ENCODE measurements at places on chromosomes 11 and 22.

DNA sequence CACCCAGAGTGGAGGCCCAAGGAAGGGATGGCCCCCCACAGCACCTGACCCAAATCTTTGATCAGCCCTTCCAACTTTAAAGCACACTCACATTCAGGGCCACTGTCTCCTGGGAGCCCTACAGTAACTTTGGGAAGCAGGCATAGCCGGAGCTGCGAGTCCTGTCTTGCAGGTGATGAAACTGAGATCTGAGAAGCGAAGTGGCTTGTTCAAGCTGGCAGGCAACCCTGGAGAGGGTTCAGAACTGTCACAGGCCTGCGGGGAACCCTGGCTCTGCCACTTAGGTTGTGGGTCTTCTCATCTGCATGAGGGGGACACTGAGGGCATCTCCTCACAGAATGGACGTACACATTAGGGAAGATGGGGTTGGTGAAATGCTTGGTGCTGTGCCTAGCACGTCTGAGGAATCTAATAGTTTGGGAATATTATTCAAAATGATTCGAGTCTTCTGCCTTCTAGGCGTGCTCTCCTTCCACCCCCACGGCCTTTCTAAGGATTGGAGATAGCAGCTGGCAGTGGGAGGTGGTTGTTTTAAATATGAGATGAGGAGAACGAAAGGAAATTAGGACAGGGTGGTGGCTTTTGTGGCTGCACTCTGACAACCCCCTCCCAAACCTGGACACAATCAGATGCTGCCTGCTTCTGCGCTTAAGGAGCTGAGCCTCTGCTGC is 18.8 kb upstream of the SUN2 start:
- DNase-seq: no peak

DNA sequence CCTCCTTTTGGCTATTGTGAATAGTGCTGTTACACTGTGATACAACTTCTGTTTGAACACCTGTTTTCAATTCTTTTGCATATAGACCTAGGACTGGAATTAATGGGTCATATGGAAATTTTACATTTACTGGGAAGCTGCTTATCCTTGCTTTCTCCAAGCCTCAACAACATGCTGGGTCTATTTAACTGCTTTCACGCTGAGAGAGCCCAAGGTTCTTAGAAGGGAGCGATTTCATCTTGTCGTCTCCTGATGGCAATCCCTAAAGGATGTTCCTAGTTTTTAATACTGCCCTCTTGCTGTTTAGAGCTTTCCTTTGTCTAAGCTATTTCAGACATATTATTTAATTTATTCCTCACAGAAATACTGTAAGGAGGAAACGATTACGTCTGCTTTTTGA is 15.5 kb downstream of the IRAG1 start:
- DNase-seq: no peak

GRCh38 chr11:112465433-112466024 is 204.9 kb upstream of the PLET1 start:
- no peak for DNase-seq

DNA sequence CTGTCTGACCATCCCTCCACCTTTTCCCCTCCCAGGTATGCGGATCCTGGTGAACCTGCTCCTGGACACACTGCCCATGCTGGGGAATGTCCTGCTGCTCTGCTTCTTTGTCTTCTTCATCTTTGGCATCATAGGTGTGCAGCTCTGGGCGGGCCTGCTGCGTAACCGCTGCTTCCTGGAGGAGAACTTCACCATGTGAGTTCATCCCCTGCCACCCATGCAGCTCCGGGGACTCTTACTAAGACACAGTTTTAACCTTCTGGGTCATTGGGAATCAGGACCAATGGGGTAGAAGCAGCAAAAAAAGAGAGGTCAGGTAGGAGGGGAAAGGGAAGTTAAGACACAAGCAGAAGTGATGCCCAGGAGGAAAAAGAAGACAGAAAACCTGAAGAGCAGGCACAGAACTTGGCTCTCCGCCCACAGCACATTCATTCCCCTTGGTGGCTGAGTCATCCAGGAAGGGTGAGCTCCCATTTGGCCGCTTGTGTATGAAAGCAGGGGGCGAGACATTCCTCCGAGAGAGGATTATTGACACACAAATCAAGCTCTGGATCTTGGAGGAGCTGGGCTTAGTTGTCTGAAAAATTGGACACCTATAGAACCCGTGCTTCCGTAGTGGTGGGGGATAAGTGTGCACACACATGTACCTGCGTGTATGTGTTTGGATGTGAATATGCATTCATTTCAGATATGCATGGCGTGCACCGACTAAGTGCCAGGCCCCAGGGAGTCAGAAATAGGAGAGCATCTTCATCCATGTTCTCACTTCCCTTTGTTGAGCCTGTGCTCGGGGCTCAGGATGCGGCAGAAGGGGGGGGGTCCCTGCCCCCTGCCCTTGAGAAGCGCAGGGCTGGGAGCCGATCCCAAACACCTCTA is 64.2 kb downstream of the CACNA1I start:
- no peak for DNase-seq

DNA sequence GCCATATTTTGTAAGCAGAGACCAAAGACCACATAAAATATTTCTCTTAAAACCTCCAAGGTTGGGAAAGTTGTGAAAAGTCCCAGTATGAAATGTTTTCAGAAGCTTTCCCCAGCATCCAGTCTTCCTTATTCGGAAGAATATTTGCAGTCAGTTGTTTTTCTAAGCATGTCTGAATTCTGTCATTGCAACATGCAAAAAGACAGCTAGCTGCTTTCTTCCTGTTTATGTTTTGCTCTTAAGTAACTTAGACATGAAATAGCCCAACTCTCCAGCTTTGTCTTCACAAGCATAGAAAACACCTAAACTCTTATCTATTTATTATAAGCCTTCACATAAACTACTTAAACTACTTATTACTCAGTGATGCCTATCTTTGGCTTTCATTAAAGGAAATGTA is 57.9 kb upstream of the MMP13 start:
- no peak for DNase-seq

GRCh38 chr22:22086501-22087158 is 104.0 kb upstream of the TOP3B start:
- DNase-seq: no peak

GRCh38 chr11:17148536-17148935 is 59.2 kb downstream of the PIK3C2A start:
- no peak for DNase-seq

- peak; percentile 60 for DNase-seq
Measured at GRCh38 chr22:30861688-30862552, 106.7 kb downstream of the MORC2 start.

GRCh38 chr22:46674367-46674781 is 54.2 kb downstream of the GRAMD4 start:
- DNase-seq: no peak

- no peak for DNase-seq
Measured at GRCh38 chr22:49803134-49803533, 24.5 kb downstream of the BRD1 start.

DNA sequence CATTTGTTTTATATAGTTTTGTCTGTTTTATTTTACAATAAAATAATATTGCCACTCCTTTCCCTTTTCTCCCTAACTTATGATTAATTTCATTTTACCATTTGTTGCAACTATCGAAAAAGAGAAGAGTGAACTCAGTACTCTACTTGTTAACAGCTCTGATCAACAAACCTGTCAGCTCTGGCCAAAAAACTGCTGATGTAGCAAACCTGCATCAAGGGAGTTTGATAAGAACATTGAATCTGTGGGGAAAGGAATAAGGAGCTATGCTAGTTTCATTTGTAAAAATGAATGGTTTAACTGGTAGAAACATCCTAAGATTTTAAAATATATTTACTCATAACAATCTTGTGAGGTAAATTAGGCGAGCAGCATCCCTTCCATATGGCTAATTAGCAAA is 42.9 kb downstream of the EIF4ENIF1 start:
- DNase-seq: no peak

DNA sequence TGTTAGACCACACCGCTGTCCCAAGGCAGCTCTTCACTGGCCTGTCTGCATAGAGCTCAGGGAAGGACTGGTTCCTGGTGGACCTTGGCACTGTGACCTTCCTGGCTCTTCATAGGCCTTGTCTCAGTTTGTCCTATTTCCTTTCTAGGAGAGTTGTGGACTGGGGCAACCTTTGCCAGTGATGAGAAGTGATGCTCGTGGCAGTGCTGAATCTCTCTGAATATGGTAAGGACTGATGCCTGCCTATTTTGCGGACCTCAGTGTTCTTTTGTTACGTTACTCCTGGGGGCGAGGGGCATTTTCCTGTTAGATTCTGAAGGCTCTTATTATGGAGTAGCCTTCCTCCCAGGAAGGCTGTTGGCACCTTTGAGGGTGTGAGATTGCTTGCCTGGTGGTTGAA is 24.2 kb downstream of the CABIN1 start:
- peak; percentile 22 for DNase-seq

DNA sequence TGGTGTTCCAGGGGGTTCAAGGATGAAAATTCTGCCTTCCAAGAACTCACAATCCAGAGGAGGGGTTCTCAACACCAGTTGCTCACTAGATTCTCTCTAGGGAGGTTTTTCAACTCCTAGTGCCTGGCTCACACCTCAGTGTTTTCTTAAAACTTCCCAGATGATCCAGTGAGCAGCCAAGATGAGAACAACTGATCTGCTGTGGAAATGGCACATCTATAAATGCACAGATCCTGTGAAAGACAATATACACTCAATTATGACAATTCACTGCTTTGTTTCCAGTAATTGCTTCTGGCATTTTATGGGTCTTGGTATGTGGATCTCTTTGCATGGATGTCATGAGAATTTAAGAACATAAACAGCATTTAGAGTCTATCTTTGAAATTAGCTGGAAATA is 45.2 kb upstream of the PRSS23 start:
- DNase-seq: no peak

DNA sequence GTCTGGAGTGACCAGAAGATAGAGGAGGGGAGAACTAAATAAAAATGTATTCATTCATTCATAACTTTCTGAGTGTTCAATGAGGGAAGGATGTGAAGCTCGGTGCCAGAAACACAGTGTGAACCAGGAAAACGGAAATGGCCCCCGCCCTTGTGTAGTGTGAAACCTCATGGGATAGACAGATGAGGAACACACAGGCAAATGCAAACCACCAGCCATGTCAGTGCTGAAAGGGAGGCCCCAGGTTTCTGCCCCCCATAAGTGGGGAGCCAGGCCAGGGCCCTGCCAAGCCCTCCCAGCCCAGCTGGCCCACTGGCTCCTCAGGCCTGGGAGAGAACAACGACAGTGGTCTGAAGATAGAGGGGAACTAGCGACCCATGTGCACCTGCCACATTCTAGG is 30.5 kb downstream of the LARGE1 start:
- no peak for DNase-seq

- DNase-seq: no peak
Measured at GRCh38 chr11:10440401-10440800, 14.7 kb upstream of the AMPD3 start.

GRCh38 chr22:25840891-25841290 is 98.9 kb downstream of the MYO18B start:
- DNase-seq: no peak

GRCh38 chr11:120562806-120563425 is 51.4 kb downstream of the GRIK4 start:
- no peak for DNase-seq

- DNase-seq: no peak
Measured at GRCh38 chr22:37101311-37102066, 8.0 kb downstream of the TMPRSS6 start.

GRCh38 chr11:108117746-108118371 is 3.5 kb upstream of the ACAT1 start:
- no peak for DNase-seq

- DNase-seq: no peak
Measured at GRCh38 chr11:24324211-24324610, 172.6 kb upstream of the LUZP2 start.

GRCh38 chr22:40040927-40041326 is 46.2 kb downstream of the FAM83F start:
- DNase-seq: no peak

- DNase-seq: no peak
Measured at GRCh38 chr22:27829620-27830019, 28.1 kb upstream of the MN1 start.

DNA sequence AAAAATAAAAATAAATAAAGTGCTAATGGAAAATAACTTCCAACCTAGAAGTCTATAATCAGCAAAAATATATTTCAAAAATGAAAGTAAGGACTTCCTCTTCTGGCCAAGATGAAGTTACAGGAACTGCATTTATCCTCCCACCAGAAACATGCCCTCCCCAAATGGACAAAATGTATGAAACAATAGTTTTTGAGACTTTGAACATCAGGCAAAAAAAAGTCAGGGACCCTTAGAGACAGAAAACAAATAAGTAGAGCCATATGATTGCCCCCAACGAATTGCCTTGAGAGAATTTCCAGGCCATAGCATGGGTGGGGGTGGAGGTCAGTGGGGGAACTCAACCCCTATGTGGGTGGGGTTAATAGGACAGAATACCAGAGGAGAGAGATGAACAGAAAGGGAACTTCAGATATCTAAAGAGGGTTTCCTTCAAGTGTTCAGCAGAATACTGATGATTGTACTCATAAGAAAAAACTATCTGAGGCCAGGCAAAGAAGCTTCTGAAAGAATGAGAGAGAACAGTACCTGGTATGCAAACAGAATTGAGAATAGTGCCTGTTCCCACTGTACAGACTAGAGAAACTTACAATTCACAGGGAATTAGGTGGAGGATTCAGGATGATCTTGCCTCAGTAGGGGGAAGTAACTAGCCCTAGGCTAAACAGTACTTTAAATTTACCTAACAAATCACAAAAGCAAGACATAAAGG is 26.6 kb upstream of the IL10RA start:
- DNase-seq: no peak

DNA sequence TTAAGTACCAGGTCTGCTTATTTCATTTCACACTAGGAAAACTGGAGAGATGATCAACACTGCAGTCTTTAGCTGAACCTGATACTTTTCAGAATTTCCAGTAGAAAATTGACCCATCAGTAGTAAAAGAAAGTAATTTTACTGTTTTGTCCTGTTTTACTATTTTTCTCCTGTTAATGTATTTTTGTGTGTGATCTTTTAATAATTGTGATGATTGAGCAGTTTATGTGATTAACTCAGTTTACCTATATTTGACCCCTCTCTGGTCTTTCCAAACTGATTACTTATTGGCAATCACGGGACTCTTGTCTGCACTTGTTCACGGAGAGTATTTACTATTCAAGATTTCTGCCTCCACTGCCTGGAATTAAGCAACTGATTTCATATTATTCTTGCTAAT is 546 bp upstream of the CYP2R1 start:
- no peak for DNase-seq

DNA sequence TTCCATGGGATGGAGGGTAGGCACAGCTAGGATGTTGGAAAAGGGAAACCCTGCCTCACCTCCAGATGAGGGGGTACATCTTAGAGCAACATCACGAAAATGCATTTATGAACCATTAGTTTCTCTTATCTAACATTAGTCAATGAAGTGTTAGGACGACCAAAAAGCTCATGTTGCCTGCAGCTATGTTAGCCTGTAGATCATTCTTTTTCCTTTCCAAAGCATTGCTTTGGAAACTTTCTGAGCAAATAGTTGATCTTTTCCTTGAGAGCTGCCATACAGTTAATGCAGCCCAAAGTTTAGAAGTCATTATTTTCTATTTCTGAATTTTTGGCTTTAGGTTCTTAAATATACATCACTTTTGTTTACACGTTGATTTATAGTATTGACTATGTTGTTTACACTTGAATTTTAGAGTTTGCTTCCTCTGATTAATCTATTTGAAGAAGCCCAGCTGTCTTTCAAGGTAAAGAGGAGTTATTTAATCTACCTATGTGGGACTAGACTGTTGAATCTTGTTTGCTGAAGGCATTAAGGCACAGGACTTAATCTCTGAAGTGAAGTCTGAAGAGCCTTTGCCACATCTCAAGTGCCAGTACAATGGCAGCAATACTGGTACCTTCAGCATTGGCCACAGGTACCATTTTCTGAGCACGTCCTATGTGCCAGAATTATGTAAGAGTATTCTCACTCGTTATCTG is 11.0 kb downstream of the POU2AF3 start:
- no peak for DNase-seq

- DNase-seq: peak; percentile 34
Measured at GRCh38 chr11:71311176-71311925, 59.0 kb upstream of the SHANK2 start.

Measured in type B pancreatic cell (in vitro differentiated cells).